ENCODE measurements at places on chromosomes 7 and 10.

DNA sequence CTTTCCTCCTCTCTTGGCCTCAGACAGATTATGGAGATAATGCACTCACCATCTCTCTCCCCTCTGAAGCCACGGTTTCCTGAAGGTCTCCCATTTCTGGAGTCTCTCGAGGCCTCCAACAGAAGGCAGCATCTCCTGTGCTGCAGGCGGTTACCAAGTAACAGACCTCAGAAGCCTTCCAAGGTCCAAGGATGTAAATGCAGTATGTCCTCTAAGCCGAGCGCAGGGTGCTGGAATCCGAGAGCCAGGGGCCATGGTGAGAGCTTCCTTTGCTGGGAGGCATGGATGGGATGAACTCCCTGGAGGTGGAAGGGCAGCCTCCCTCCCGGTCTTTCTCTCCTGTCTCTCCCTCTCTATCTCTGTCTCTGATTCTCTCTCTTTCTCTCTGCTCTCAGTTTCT lies 79.8 kb downstream of the ADARB2 start:
- DNase-seq = no peak

GRCh38 chr10:128879441-128880140 lies 587.5 kb upstream of the MGMT start:
- DNase-seq = no peak

- no peak for DNase-seq
These were observed 155.3 kb upstream of the AKR1E2 start for GRCh38 chr10:4670737-4671136.

DNA sequence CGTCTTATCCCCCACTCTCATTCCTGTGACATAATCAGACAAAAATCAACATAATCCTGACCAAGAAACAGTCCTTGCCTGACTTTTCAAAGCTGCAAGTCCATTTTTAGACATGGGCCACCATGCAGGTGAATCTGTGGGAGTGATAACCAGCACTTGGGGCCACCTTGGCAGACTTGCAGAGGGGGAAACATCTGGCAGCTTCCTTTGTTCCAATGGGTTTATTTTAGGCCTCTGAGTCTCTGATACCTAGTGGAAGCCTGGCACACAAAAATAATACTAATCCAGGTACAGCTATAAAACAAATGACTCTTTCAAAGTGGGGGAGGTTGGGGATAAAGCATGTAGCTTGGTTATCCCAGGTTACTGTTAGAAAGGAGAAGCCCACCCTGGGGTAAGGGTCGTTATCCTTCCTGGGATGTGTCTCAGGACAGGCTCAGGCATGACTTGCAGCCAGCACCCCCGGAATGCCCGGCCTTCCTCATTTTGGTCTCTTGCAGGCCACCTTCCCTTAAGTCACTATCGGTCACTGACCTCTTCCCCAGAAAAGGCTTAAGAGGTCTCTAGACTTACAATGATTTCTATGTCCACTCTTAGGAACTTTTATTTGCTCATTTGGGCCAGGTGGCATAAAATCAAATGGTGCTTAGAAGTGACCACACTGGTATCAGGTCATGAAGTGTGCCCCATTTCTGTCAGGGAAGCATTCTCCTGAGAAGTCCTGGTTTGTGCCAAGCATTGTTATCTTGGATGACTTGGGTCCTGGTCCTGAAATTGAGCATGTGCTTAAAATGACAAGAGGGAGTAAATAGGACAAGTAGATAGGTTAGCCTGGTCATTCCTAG lies 37.6 kb downstream of the EEPD1 start:
- no peak for DNase-seq

DNA sequence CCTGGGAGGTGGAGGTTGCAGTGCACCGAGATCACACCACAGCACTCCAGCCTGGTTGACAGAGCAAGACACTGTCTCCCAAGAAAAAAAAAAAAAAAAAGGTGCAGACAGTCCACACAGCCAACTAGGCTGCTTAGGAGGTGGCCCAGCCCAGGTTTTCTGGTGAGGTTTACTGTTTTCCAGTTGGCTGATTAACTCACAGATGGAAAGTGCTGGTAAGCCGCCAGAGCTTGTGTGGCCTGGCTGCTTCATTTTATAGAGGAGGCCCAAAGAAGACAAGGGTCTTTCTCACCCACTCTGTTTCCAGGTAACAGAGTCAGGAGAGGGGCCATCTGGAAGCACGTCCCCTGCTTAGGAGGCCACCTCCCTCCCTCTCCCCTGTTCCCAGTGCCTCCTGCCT lies 6.2 kb downstream of the RHBDD2 start:
- no peak for DNase-seq

DNA sequence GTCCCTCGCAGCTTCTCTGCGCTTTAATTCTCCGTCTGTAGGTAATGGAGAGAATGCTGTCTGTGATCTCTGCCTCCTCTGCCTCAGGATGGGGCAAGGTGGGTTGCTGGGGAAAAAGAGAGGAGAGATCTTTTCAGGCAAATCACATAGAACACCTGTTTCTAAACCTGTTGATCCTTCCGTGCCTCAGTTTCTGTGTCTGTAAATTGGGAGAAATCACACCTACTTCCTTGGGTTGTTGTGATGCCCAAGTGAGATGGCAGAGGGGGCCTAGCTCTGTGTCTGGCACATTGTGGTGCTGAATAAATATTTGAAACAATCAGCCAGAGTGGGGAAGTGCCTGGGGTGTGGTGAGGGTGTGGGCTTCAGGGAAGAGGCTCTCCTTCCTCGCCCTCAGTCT lies 28.8 kb downstream of the KAZALD1 start:
- DNase-seq = no peak

- no peak for DNase-seq
These were observed 536.0 kb upstream of the GALNT17 start for GRCh38 chr7:70595755-70596597.

- DNase-seq = no peak
These were observed at the start of gene PRKCQ for GRCh38 chr10:6579904-6580278. Gene PRKCQ, minus strand, starts transcription at chr10:6580276. Its CDS starts 65,141 bp downstream, at chr10:6515135.

DNA sequence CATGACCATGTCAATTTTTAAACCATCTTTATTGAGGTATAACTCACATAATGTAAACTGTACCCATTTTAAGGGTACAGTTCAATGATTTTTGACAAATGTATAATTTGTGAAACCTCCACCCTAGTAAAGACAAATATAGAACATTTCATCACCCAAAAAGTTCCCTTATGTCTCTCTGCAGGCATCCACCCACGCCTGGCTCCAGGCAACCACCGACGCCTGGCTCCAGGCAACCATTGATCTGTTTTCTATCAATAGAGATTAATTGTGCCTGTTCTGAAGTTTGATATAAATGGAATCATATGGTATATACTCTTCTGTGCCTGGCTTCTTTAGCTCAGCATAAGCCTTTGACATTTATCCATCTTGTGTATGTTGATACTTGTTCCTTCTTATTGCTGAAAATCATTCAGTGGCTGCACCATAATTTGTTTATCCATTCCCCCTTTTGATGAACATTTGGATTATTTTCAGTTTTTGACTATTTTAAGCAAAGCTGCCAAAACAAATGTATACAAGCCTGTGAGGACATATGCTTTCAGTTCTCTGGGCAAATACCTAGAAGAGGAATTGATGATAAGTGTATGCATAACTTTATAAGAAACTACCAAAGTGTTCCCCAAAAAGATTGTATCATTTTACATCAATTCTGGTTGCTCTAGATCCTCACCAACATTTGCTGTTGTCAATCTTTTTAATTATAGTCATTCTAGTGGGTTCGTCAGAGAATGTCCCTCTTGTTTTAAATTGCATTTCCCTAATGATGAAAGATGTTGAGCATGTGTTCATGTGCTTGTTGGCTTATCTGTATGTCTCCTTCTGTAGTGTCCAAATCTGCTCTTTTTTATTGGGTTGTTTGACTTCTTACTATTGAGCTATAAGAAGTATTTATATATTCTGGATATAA lies 55.7 kb upstream of the HECTD2 start:
- no peak for DNase-seq

- DNase-seq = no peak
These were observed 56.8 kb downstream of the AUTS2 start for GRCh38 chr7:69654849-69655707.

DNA sequence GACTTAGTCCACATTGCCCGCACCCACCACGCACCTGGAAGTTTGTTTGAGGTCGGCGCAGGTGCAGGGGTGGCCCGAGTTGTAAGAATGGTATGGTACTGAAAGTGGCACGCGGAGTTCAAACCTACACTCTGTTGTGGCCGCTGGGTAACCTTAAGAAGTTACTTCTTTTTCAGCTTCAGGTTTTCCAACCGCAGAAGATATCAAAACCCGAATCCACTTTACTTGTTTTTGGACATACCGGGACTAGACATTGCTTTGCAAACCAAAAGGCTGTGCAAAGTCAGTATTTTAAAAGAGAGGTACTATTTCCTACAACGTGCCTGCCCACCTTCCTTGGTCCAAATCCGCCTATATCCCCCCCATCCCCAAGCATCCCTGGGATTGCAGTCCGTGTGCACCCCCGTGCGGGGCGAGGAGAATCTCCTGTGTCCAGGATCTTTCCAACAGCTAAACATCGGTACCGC lies 1.0 kb downstream of the IGFBP3 start:
- DNase-seq = no peak

DNA sequence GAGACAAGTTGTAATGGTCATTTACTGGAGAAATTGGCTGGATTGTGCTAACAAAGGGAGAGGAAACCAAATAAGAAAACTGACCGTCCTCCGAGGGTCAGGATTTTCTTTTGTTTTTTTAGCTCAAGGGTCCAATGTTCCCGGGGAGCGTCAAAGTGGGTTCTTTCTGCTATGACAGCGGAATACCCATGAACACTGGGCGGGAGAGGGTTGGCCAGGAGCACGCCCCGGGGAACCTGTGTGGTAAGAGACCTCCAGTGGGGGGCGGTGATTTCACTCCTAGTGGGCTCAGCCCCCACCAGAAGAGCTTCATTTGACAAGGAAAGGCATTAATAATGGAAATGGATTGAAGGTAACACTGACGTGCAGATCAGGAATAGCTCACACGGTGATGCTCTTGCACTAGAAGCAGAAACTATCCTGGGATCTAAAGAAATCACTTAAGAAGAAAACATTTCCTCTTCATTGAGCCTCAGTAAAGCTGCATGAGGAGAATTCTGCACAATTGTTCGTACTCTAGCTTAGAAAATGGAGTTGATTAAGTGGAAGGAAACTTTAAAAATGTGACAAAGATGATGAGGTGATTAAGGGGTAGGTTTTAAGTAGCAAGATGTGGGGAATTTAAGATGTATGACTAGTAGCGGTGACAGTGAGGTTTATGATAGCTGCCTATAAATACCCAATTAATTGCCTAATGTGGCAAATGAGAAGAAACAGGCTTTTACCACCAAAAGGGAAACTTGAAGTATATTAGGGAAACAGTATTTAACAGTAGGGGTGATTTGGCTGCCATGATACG lies 627.2 kb downstream of the SUGCT start:
- DNase-seq = no peak

DNA sequence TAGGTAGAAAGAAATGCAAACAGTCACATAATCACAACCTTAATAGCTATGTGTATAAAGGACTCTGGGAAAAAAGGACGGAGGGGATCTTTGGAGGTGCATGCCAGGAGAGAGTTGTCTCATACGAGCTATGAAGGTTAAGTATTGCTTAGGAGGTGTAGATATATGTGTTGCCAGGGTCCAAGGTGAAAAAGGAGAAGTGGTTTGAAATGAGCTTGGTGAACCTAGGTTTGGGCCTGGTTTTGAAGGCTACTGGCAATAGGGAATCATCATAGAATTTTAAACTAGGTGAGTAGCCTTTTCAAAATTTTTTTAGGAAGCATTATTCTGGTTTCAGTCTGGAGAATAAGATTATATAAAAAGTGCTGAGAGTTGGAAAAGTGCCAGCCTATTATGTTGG lies 336.8 kb downstream of the AUTS2 start:
- DNase-seq = no peak

DNA sequence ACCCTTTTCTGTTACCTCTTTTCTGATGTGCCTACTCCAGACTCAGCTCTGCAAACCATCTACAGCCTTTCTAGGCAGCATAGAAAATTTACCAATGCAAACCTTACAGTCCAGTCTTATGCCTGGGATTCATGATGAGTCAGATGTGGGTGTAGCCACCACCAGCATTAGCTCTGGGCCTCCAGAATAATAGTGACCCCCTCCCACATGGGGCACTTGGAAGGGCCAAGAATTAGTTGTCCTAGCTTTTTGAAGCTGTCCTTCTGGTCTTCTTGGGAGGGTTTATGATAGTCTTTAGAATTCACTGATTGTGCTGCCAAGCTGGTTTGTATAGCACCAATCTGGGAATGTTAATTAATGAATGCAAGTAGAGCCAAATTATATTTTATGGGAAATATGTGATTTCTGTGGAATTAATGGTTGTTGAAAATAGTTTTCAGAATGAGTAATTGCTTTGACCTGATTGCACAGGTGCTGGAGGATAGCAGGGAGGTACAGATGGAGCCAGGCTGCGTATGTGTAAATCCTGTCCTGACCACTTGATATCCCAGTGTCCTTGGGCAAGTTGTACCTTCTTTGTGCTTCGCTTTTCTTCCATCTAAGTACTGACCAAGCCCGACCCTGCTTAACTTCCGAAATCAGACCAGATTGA lies 94.8 kb downstream of the CPED1 start:
- no peak for DNase-seq

GRCh38 chr10:126420567-126421300 lies 32.5 kb upstream of the ADAM12 start:
- DNase-seq = no peak

- DNase-seq = no peak
These were observed 62.8 kb upstream of the C7orf33 start for GRCh38 chr7:148527717-148528168.

GRCh38 chr10:129531195-129531968 lies 64.3 kb downstream of the MGMT start:
- no peak for DNase-seq

DNA sequence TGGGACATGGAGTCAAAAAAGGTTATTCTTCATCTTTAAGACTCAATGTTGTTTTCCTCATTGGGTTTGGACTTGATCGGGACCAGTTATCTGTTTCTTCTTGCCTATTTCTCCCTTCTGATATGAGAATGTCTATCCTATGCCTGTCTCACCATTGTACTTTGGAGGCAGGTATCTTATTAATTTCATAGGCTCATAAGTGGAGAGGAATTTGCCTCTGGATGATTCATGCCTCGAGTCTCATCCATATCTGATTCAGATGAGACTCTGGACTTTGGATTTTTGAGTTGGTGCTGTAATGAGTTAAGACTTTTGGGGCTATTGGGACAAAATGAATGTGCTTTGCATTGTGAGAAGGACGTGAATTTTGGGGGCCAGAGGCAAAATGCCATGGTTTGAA lies 36.2 kb upstream of the CCDC7 start:
- DNase-seq = no peak

GRCh38 chr10:79923669-79924068 lies 25.2 kb downstream of the SFTPD start:
- DNase-seq = no peak

- no peak for DNase-seq
These were observed 72.6 kb downstream of the ITGB8 start for GRCh38 chr7:20403331-20403730.

- DNase-seq = no peak
These were observed 725.8 kb downstream of the PARD3 start for GRCh38 chr10:34089253-34089652.

DNA sequence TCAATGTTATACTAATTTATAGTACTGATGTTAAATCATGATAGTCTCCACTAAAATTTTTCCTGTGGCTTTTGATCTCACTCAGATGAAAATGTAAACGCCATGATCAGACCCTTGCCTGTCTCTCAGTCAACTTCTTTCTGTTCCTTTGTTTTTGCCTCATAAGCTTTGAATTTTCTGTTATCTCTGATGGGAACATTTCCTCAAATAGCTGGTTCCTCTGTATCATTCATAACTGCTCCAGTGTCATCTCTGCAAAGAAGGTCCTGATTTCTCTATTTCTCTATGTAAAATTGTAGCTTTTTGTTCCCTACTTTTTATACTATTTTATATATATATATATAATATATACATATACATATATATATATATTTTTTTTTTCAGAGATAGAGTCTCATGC lies 67.5 kb downstream of the GPR141 start:
- no peak for DNase-seq

- DNase-seq = no peak
These were observed 421.1 kb downstream of the GLRX3 start for GRCh38 chr10:130557181-130557845.

Measured in ascending aorta (tissue), 2 donors.